Bronchial smooth muscle cell (primary cell): ENCODE measurements at places on chromosomes 16 and 17. TPM values are rescaled to one million over a fixed set of nuclear protein-coding genes. Genes with fewer than 3 reads are reported as not detected.

The CCL2 gene
- 1.4 and 5.1 TPM in 2 replicates for total RNA-seq

The RNF167 gene
- total RNA-seq, result 13.3 and 16.9 TPM in 2 replicates

The MRM3 gene
- total RNA-seq, result 21.5 and 21.8 TPM in 2 replicates

The DCUN1D3 gene
- total RNA-seq, result 18.0 and 18.8 TPM in 2 replicates

The LCAT gene
- total RNA-seq, result 5.2 and 6.5 TPM in 2 replicates

The SMPD3 gene
- under 0.01 and 0.09 TPM in 2 replicates for total RNA-seq

The PKMYT1 gene
- 1.1 TPM in 1 of 2 replicates, not detected in the other for total RNA-seq

The IL4R gene
- 6.3 and 9.9 TPM in 2 replicates for total RNA-seq

The CTRB1 gene
- total RNA-seq, result not detected in 2 replicates

The NOD2 gene
- under 0.01 TPM in 1 of 2 replicates, not detected in the other for total RNA-seq

The CDR2L gene
- 5.5 and 6.4 TPM in 2 replicates for total RNA-seq

The IFT20 gene
- total RNA-seq, result 61.6 and 72.7 TPM in 2 replicates

The ACSM3 gene
- 0.47 and 0.69 TPM in 2 replicates for total RNA-seq

The PIK3R6 gene
- not detected in 2 replicates for total RNA-seq

The SULT1A3 gene
- 1.3 and 1.7 TPM in 2 replicates for total RNA-seq

The PPP1R27 gene
- total RNA-seq, result not detected in 2 replicates

The TNFRSF17 gene
- not detected in 2 replicates for total RNA-seq

The HBQ1 gene
- not detected in 2 replicates for total RNA-seq

The NOTUM gene
- under 0.01 TPM in 1 of 2 replicates, not detected in the other for total RNA-seq

The BCAR1 gene
- total RNA-seq, result 17.5 and 18.5 TPM in 2 replicates

The CACNA1H gene
- under 0.01 and 0.43 TPM in 2 replicates for total RNA-seq

The CDYL2 gene
- total RNA-seq, result 1.0 and 2.0 TPM in 2 replicates

The BORCS6 gene
- 5.3 and 6.8 TPM in 2 replicates for total RNA-seq

The AURKB gene
- total RNA-seq, result 0.52 and 3.9 TPM in 2 replicates

The ADAT1 gene
- 25.7 and 28.1 TPM in 2 replicates for total RNA-seq
